ENCODE measurements at places on chromosomes 3 and 15.

DNA sequence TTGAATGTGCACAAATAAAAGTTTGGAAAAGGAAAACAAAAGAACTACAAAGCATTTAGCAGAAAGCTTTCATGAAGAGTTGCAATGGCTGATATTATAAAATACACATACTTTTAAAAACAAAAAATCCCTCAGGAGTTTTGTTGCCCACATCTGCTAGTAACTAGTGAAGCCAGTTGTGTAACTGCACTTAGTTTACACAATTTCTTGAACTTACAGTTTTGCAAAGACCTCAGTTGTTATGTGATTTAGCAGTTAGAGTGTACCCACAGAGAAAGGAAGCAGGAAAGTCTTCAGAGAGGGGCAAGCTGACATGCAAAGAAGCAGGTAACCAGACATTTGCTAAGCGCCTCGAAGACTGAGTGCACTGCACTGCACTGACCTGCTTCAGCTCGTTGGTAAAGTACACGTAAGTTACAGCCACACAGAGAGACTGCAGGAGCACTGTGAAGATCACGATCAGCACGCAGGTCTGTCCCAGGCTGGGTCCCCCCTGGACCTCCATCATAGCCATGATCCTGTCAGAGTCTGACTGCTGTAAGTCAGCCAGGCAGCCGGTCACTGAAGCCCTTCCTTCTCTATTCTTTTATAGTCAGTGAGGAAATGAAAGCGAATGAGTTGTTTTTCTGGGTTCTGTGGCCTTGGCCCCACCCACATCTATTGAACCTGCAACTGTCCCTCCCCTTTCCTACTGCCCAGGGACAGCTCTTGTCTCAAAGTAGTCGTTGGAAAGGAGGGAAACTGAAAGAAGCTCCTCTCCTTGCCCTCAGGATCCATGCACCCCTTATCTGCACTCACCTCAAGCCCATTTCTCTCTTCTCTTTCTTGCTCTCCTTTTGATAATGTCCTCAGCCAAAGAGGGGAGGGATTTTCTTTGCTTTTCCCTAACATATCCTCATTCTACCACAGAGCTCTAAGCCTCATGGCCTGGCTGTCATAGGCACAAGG lies at the start of gene TNFSF10:
Gene TNFSF10, minus strand, starts transcription at position 560 of the 948 bp plus-strand sequence. Its CDS starts 46 bp downstream, at position 514.
- peak; percentile 46 for DNase-seq

GRCh38 chr3:56894881-56895431 lies 93.2 kb upstream of the ARHGEF3 start:
- DNase-seq, result no peak

DNA sequence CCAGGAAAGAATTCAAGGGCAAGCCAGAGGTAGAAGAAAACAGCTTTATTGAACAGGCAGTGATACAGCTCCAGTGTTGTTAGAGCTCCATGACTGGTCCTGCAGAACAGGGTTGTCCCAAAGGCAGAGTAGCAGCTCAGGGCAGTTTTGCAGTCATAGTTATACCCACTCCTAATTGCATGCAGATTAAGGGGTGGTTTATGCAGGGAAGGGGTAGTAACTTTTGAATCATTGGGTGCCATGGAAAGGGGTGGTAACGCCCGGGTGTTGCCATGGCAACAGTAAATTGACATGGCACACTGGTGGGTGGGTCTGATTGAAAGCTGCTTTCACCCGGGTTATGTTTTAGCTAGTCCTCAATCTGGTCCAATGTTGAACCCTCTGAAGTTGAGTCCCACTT lies 9.7 kb upstream of the RAB6B start:
- no peak for DNase-seq

GRCh38 chr3:120418866-120419490 lies 31.8 kb downstream of the FSTL1 start:
- DNase-seq, result peak; percentile 66

GRCh38 chr3:46900356-46900755 lies 22.8 kb downstream of the PTH1R start:
- DNase-seq, result no peak

DNA sequence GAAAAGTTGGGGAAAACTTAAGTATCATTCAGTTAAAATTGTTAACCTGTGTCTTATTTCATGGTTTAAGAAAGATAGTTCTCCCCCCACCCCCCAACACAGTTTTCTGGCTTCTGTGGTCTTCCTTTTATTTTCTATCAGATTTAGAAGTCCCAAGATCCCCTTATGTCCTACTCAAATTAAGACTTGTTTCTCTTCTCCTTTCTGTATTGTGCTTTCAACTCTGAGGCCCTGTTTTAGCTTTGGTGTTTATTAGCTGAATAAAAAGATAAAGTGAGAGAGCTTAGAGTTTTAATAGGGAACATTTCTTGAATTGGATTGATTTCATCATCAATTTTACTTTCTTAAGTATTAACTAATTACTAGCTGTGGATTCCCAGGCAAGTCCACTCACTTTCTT lies 62.6 kb downstream of the AKAP13 start:
- DNase-seq, result no peak

DNA sequence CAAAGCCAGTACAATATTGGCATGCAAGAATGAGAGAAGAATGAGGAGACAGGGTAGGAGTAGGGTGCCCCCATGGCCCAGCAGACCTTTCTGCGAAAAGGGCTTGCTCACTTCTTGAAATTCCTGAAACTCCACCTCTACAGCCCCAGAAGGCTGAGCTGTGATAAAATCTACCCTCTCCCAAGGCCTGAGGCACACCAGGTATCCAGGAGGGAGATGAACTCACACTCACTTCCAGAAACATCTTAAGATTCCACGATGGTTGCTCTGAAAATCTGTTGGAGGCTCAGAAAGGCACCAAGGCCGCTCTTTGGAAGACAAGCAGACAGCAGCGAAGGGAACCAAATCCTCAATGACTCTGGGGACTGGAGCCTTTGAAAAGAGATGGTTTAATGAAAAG lies 297.5 kb downstream of the UACA start:
- DNase-seq, result no peak

- DNase-seq, result no peak
Observed at GRCh38 chr3:21273259-21274025, 477.6 kb downstream of the ZNF385D start.

DNA sequence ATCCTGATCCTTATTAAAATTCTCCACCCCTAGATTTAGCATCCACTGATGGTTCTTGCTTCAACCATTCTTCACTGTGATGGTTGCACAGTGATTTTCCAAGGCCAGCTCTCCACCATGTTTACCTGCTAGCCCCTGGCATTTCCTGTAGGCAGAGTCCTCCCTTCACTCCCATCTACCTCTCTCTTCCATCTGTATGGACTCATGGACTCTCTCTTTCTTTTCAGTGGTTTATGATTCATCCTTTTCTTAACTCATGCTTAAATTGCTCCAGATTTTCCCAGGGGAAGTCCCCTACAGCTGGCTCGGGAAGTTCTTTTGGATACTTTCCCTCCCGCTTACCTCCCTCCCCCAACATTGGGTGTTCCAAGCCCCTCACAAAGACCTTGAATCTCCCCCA lies 18.7 kb downstream of the TGM4 start:
- no peak for DNase-seq

GRCh38 chr3:49602049-49602554 lies 47.8 kb downstream of the BSN start:
- no peak for DNase-seq

GRCh38 chr3:52245322-52246263 lies at the start of gene PPM1M:
TSS of gene PPM1M (plus strand) at chr3:52245759. CDS start at chr3:52245825, 66 bp downstream.
- DNase-seq, result peak; percentile 39

DNA sequence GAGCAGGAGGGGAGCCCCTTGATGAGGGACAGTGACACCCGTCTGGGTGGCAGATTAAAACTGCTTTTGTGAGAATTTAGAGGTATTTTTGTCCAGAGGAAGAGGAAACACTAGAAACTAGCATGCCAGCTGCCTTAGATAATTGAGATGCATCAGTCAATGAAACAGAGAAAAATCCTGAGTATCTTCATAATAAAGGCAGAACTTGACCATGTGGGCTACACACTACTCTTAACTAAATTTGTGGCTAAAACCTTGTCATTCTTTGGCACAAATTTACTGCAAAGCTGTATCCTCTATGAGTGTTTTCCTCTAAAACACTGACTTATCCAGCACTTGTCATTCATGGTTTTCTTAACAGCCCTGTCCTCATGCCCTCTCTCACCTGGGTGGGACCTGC lies 259.7 kb upstream of the TPM1 start:
- DNase-seq, result no peak

DNA sequence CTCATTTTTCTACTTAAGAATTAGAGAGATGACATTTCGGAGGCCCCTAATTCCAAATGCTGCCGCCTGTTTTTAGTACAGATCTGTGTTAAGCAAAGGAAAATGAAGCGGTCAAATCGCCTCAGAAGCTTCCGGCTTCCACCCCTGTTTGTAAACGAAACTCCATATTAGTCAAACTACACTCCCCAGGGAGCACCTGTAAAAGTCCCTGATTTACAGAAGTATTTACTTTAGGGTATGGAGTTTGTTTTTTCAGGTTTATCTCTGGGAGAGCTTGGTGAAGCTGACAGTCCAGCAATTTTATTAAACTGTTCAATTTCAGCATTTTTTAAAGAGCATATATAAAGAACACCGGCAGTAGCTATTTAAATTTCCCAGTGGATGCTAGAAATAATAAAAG lies 319.8 kb downstream of the FHIT start:
- no peak for DNase-seq

GRCh38 chr3:132236701-132237651 lies 80.2 kb upstream of the ACP3 start:
- DNase-seq, result no peak

GRCh38 chr3:157520485-157521150 lies 17.4 kb upstream of the VEPH1 start:
- no peak for DNase-seq

- DNase-seq, result no peak
Observed at GRCh38 chr3:45976191-45977091, 19.2 kb downstream of the FYCO1 start.

DNA sequence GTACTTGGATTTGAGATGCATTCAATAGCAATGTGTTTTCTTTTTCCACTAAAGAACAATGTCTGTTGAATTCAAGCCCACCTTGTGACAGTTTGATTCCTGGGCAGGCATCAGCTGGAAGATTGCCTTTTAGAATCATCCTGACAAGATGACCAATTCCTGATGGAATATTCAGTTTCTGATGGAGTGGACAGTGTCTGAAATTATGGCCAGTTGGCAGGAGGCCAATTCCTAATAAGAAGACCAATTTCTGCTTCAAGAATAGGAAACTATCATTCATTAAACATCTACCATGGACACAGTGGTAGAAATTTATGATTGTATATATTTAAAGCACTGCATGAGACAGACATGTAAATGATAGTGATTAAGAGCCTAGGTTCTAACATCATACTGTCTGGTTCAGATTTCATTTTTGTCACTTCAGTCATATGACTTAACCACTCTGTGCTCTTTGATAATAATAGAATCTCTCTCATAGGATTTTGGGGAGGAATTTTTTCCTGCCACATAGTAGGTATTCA lies 133.6 kb downstream of the CLSTN2 start:
- no peak for DNase-seq

DNA sequence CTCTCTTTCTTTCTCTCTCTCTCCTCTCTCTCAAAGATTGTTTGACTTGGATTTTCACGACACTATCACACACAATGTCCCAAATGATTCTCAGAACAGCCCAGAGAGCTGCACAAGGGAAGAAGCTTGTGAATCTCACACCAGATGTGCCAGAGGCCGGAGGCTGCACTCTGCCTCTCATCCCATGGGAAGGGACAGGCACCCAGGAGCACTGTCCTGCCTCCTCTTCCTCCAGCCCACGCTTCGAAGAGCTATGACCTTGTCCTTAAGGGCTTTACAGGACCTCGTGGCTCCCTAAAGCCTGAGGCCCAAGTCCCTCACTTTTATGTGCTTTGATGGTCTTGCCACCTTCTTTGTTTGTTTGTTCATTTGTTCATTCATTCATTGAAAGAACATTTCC lies 267.6 kb downstream of the FAM43A start:
- no peak for DNase-seq

GRCh38 chr3:155217591-155217990 lies 75.9 kb downstream of the STRIT1 start:
- DNase-seq, result no peak

GRCh38 chr3:187186801-187187421 lies 10.4 kb upstream of the RTP1 start:
- DNase-seq, result no peak

GRCh38 chr3:12462159-12462947 lies 21.9 kb upstream of the TSEN2 start:
- no peak for DNase-seq

DNA sequence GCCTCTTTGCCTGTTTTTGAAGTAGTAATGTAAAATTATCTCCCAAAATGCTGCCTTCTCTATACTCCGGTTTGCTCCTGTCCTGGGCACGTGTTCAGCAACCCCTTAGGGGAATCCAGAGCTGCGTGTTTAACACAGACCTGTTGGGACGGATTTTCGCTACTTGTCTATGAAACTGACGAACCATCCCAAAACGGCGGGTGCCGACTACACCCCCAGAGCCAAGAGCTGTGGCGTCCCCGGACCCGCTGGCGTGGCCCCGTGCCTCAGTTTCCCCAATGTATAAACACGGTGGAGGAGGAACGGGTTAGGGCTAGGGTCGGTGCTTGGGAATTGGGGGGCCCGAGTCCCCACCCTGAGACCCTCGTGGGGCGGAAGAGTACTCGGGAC lies 473 bp downstream of the FHIT start:
- peak; percentile 4 for DNase-seq

DNA sequence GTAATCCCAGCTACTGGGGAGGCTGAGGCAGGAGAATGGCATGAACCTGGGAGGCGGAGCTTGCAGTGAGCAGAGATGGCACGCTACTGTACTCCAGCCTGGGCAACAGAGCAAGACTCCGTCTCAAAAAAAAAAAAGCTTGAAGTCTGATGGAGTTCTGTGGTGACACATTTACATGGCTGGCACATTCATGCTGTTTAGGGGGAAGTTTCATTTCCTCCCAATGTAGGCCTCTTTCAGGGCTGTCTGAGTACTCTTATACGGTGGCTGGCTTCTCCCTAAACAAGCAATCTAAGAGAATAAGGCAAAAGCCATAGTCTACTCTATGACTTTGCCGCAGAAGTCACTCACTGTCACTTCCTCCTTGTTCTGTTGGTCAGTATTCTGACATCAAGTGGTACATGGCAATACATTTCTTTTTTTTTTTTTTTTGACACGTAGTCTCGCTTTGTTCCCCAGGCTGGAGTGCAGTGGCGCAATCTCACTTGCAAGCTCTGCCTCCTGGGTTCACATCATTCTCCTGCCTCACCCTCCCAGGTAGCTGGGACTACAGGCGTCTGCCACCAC lies 41.2 kb downstream of the OIP5 start:
- no peak for DNase-seq
